ENCODE measurements at places on chromosomes 7 and 10. TPM values are rescaled to one million over a fixed set of nuclear protein-coding genes. Genes with fewer than 3 reads are reported as not detected.

Gene C10orf67
- not detected for total RNA-seq

Gene AZGP1
- total RNA-seq: 6.2 TPM

Gene ENKUR
- not detected for total RNA-seq

Gene NUTM2B
- 0.26 TPM for total RNA-seq
